ENCODE measurements at places on chromosomes 12 and 14.

- DNase-seq: no peak
These were observed 100.7 kb downstream of the SMOC1 start for GRCh38 chr14:69979882-69980281.

- no peak for DNase-seq
These were observed 41.3 kb downstream of the NTF3 start for GRCh38 chr12:5473076-5473782.

DNA sequence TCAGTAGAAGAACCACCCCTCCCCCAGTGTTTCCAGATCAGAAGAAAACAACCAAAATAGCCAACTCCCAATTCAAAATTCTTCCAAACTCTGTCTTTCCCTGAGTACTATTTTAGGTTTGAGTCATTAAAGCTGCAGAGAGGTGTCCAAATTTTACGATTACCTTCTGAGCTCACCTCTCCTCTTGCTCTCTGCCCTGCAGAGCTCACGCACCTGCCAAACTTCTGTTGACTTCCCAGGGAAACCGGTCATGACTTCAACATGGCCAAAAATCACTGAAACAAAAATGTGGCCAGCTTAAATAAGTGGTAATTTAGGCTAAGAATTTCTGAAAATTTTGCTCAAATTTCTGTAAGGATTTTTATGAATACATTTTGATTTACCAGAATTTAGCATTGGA lies 70.9 kb upstream of the OTX2 start:
- no peak for DNase-seq

- no peak for DNase-seq
These were observed 2.8 kb upstream of the CCDC196 start for GRCh38 chr14:66483322-66483721.

DNA sequence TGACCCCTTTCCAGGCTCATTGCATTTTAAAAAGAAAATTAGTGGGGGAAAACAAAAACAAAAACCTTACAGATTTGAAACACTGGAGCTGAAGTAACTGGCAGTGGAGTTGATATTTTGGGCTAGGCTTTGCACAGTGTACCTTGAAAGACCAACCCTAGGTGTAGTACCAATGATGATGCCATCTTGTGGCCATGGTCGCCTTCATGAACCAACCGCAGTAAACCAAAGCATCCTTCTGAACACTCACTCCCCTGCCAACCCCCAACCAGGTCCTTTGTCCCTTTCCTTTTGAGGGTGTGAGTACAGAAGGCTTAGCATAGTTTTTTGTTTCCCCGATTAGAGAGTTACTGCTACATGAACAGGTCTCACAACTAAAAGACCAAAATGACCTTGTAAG lies 5.9 kb downstream of the TOMM20L start:
- DNase-seq: no peak

DNA sequence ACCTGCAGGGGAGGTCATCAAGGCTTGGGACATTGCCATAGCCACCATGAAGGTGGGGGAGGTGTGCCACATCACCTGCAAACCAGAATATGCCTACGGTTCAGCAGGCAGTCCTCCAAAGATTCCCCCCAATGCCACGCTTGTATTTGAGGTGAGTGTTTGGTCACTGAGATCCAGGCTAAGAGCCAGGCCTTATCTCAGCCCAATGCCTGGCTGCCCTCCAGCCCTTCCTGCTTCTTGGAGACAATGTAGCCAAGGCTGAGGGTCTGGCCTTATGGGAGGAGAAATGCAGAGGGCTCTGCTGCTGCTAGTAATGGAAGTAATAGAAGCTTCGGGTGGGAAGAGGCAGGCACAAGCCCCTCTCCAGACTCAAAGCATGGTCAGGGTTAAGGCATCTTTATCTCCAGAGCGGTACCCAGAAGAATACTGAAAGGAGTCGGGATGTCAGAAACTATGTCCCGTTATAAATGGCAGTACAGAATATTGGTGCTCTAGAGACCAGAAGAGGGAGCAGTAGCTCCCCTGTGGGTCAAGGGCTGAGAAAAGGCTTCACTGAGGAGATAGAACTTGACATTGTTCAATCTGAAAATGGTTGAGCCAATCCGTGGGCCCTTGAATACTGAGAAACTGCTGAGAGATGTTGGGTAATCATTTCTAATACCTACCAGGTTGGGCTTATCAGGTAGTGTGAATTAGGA lies 3.1 kb downstream of the FKBP4 start:
- DNase-seq: no peak

- no peak for DNase-seq
These were observed 425.8 kb downstream of the NPAS3 start for GRCh38 chr14:33364466-33364865.

DNA sequence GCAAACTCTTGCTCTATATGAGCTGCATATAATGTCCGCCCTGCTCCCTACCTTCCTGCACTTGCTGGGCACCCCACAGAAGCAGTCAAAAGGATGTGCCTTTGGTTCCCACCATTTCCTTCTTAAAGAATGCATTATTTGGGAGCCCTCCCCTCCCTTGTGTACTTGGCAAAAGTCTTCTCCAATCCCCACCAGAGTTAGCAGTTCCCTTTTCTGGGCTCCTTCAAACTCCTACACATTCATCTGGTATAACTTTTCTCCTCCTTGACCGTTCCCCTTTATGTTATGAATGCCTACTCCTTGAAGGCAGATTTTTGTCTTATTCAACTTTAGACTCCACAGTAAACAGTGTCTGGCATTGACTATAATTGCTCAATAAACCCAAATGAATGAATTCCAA lies 27.8 kb downstream of the AREL1 start:
- no peak for DNase-seq

Measured in stimulated activated CD8-positive, alpha-beta memory T cell treated with anti-CD3 and anti-CD28 coated beads, Interleukin-2, amount 100 ng/mL, for 1 hour (primary cell).